ENCODE measurements at places on chromosomes 1 and 21. TPM values are rescaled to one million over a fixed set of nuclear protein-coding genes. Genes with fewer than 3 reads are reported as not detected.
A peak's percentile ranks its signal among the peaks of the same experiment; 100 is the strongest.

DNA sequence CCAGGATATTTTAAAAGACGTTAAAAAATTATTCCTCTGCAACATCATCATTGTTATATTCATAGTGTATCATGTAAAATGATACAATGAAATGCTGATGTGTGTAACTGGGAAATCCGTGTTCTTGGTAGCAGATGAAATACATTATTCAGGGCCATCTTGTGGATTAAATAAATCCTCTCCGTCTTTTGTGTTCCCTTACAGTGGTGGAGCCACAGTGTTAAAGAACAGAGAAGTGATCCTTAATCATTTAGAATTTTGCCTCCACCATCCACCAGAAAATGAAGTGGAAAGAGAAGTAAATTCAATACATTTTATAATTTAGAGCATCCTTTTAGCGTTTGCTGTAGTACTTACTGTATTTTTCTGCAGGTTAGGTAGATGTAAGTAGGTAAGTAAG lies 1.3 kb downstream of the DYRK3 start:
- DNase-seq, result no peak

DNA sequence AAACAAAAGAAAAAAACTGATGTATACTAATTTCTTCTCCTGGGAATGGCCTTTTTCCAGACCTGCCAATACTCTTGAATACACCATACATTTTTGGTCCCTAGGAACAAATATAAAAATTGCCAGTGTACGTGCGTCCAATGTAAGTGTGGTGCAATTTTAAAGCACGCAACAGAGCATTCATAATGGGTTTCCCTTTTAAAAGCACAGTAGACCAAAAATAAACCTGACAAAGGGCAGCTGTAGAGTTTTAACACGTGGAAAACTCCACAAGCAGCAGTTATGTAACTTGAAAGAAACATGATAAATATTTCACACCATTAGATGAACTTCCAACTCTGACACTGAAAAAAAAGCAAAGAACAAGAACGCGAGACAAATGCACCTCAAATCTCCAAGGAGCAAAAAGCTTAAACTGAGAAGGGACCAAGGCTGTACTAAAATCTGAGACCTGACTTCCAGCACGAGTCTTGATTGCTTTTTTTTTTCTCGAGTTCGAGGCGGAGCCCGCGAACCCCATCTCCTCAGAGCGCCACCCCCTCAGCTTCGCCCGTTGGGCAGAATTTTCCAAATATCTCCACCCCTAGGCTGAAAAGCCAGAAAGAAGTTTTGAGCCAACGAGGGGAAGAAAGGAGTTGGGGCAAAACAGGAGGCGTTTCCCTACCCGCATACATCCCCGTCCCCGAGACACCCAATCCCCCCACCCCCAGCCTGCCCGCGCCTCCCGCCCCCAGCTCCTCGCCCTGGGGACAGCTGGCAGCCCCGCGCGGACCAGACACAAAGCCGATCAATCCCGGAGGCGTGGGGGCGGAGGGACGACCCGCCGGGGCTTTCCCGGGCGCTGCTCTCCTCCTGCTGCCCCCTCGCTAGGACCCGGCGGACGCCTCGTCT lies at the start of gene JAM2:
JAM2 (plus strand) TSS at position 599 of the 891 bp plus-strand sequence. CDS start 564 bp downstream, outside the sequence.
- no peak for DNase-seq

DNA sequence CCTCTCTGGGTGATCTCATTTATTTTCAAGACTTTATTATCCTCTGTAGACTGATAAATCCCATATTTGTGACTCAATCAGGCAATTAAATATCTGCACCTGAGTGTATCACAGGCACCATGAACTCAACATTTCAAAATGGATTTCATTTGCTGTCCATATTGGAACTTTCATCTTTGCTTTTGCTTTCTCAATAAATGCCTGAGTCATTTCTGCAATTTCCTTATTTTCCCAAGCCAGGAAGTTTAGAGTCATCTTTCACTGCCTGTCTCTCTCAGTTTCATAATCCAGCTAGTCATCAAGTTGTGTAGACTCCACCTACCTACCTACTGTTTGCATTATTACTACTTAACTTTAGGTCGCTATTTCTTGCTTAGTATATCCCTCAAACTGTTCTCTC lies 540.9 kb downstream of the LMO4 start:
- peak; percentile 80 for DNase-seq

GRCh38 chr1:29876902-29877301 lies 640.6 kb downstream of the PTPRU start:
- no peak for DNase-seq

OBSCN gene
- total RNA-seq, result 91.7 TPM

GRCh38 chr1:39132505-39133339 lies 71.8 kb upstream of the MACF1 start:
- peak; percentile 94 for DNase-seq

- DNase-seq, result peak; percentile 74
These were observed 16.9 kb upstream of the SAMD11 start for GRCh38 chr1:906600-907420.

CCDC185 gene
- not detected for total RNA-seq

- peak; percentile 58 for DNase-seq
These were observed 14.2 kb downstream of the UTP11 start for GRCh38 chr1:38026592-38027200.

GRCh38 chr1:43199093-43199726 lies 27.1 kb downstream of the CFAP57 start:
- no peak for DNase-seq

HSF2BP gene
- total RNA-seq, result 7.3 TPM

DNA sequence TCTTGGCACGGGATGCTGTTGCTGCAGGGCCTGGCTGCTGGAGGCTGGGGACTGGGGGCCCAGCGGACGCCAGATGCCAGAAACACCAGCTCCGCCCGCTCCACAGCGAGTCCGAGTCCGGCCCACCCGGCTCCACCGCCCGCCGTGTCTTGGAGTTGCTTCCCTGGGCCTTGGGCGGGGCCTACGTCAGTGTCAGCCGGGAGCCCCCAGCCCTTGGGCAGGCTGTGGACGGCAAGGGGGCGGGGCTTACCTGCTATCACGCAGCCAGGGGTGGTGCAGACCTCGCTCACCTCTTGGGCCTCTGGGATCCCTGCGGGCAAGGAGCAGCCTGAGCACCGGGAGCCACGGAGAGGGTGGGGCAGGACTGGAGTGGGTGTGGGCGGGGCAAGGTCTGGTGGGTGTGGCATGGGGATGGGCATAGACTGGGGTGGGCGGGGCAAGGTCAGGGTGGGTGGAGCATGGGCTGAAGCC lies 21.8 kb downstream of the MMEL1 start:
- no peak for DNase-seq

RNF11 gene
- 63.0 TPM for total RNA-seq

GRCh38 chr1:17671314-17671705 lies 83.8 kb upstream of the ACTL8 start:
- DNase-seq, result no peak

DNA sequence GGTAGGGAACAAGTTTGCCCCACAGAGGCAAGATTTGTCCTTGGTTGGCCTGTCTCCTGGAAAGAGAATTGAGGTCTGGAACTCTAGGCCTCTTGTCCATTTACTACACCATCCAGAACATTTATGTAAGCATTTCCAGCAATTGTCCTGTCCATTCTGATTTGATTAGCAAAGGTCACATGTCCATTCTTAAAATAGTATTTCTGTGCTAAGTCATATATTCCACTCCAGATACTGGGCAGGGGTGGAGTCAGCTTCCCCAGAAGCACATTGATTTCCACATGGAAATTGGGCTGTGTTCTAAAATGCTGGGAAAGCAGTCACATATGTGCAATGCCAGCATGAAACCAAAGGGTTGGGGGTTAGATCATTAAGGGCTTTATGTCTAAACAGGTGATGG lies 21.5 kb upstream of the FMN2 start:
- no peak for DNase-seq

DNA sequence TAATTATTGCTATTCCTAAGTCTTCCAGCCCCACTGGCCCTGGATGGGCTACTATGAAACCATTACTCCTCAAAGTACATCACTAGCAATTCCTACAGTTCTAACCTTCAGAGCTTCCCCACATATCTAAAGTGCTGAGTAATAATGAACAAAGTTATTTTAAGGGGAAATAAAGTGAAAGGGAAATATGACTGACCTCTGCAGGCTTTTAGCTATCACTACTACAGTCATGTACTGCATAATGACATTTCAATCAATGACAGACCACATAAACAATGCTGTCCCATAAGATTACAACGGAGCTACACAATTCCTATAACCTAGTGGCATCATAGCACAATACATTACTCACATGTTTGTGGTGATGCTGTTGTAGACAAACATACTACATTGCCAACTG lies 32.5 kb upstream of the ASPM start:
- no peak for DNase-seq

Measured in PC-9 (cell line).